Type B pancreatic cell (in vitro differentiated cells): ENCODE measurements at places on chromosomes 12 and 14. TPM values are rescaled to one million over a fixed set of nuclear protein-coding genes. Genes with fewer than 3 reads are reported as not detected.

The GPRC5A gene
- 152 and 1,119 TPM in 2 replicates for total RNA-seq

The POTEM gene
- total RNA-seq = not detected in 2 replicates

The KLRK1 gene
- total RNA-seq = not detected in 2 replicates

The AGAP2 gene
- 0.33 and 4.1 TPM in 2 replicates for total RNA-seq

GRCh38 chr12:109455706-109456105 is 21.4 kb downstream of the KCTD10 start:
- DNase-seq = no peak

GRCh38 chr14:61406675-61407074 is 85.3 kb downstream of the PRKCH start:
- DNase-seq = no peak
